Cerebellar nuclear complex (tissue), 1 donor: ENCODE measurements at places on chromosomes 3 and 15.

- no peak for DNase-seq
Measured at GRCh38 chr15:66961407-66961884, 104.0 kb upstream of the SMAD3 start.

- no peak for DNase-seq
Measured at GRCh38 chr3:133610031-133610430, 36.5 kb downstream of the CDV3 start.

DNA sequence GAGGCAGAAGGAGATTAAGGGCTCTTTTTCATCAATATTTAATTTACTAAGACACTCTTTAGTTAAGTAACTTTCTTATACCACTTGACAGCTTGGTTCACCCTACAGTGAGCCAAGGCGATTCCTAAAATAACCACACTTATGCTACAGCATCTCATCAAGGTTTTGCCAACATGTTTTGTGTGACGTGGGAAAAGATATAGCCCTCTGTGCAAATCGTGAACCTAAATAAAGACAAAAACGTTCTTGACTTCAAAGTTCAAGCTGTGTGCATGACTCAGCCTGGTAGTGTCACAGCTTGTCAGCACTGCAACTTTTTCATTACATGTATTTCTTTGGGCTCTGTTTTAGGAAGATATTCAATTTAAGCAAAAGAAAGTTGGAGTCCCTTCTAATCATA, 297.0 kb upstream of the EPHA3 start:
- no peak for DNase-seq

- DNase-seq, result no peak
Measured at GRCh38 chr3:177141471-177141870, 55.8 kb downstream of the TBL1XR1 start.

- no peak for DNase-seq
Measured at GRCh38 chr3:78994174-78995027, 773.4 kb downstream of the ROBO1 start.

GRCh38 chr15:44971036-44971435, 14.5 kb downstream of the TERB2 start:
- DNase-seq, result no peak
